Retina (tissue), 1 donor: ENCODE measurements at places on chromosomes 1 and 21.

DNA sequence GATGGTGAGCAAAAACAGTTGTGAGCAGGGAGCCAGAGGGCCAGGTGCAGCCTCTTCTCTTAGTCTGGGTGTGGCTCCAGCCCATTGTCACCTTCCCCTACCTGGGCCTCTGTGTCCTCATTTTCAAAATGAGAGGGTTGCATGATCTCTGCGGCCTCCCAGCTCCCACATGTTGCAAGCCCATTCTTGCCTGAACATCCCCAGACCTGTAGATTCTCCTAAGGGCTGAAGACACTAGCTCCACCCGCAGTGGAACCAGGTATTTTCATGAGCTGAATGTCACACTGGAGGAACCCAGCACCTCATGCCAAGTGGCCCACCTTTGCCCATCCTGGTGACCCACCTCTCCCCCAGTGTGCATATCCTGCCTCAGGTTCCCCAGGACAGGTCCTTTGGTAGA is 12.3 kb downstream of the IKBKE start:
- no peak for DNase-seq

GRCh38 chr1:47709872-47710231 is 272.0 kb downstream of the FOXD2 start:
- no peak for DNase-seq

GRCh38 chr1:214402613-214403083 is 121.7 kb downstream of the SMYD2 start:
- no peak for DNase-seq

- no peak for DNase-seq
Measured at GRCh38 chr21:46211376-46211775, 17.2 kb downstream of the LSS start.

DNA sequence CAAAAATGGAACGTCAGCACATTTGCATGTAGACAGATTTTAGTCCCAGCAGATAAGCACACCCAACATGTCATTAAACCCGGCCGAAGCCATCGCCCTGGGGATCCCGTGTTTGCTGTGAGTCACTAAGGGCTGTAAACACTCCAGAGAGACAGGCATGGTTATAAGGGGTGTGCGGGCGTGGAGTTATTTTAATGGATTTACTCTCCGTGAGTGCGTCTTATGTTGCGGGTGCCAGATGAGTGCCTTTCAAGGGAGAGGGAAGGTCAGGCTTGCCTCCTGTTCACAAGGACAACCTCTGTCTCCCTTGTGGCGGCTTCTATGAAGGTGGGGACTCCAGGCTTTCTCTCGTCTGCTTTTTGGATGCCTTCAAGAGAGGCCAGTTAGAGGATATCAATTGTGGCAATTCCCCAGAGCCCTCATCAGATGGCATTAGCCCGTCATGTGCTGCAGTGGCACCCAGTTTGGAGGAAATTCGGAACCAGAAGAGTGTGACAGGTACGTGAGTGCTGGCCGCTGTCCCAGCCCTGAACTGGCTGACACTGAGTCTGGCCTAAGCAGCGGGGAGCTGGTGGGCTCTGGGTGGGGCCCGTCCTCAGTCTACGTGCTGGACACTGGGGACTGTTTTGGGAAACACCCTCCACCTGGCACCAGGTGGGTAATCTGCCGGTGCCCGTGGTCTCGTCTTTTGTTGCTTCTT is 223.8 kb upstream of the TMEM51 start:
- DNase-seq: no peak

- DNase-seq: peak; percentile 19
Measured at GRCh38 chr1:7857985-7858384, 5.1 kb upstream of the UTS2 start.

DNA sequence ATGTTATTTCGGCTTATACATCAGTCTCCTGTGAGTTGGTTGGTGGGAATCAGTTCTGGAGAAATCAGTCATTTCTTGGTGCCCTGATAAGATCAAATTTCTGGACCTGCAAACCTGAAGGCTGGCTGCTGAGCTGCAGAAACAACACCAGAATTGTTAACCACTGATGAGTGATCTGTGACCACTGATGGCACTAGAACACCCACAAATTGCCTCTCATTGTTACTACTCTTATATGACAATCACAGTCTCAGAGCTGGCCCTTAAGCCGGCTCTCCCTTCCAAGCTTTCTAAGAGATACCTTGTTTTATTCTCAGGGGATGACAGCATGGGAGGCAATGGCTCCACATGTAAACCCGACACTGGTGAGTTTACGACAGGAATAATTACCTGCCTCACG is 1.9 kb downstream of the C1orf162 start:
- DNase-seq: no peak

GRCh38 chr1:52592637-52593323 is 9.4 kb upstream of the GPX7 start:
- no peak for DNase-seq

- DNase-seq: peak; percentile 62
Measured at GRCh38 chr1:151828921-151829320, 2.7 kb downstream of the RORC start.

DNA sequence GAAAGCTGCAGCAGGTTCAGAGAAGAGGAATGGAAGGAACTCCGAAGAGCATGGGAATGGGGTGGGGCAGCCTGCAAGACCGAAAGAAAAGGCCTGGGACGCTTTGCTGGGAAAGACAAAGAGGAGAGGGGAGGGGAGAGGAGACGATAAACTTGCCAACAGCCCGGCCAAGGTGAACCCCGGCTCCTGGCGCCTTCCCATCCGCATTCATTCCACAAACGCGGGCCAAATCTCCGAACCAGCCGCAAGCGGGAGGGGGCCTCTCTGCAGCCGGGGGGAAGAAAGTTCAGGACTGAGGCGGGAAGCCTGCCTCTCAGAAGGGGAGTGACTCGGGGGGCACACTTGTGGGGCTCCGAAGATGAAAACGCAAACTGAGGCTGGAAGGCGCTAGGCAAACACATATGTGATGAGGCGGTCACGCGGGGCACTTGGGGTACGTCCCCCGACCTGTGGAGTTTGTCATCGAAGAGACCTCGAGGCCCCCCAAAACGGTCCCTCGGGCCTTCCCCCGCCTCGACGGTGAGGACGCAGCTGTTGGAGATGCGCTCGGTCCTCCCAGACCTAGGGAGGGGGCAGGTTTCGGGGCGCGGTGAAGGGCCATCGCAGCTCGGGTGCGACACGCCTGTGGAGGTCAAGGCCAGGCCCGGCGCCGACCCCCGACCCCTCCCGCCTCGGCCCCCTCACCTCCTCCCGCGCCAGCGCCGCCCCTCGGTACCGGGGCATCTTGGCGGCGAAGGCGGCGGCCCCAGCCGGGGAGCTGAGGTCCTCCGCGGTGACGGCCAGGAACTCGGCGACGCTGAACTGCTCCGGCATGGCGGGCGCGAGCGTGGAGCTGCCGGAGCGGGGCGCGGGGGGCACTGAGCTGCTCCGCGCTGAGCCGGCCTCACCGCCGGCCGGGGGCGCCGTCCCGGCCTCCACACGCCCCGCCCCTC is at the start of gene ASAP3:
Gene ASAP3 (minus strand): TSS at position 859 of the 932 bp plus-strand sequence. CDS start 46 bp downstream, at position 813.
- peak; percentile 68 for DNase-seq
